ENCODE measurements at places on chromosomes 4 and X. TPM values are rescaled to one million over a fixed set of nuclear protein-coding genes. Genes with fewer than 3 reads are reported as not detected.

- no peak for DNase-seq
These were observed 60.5 kb downstream of the SEC24D start for GRCh38 chr4:118775405-118775804.

DNA sequence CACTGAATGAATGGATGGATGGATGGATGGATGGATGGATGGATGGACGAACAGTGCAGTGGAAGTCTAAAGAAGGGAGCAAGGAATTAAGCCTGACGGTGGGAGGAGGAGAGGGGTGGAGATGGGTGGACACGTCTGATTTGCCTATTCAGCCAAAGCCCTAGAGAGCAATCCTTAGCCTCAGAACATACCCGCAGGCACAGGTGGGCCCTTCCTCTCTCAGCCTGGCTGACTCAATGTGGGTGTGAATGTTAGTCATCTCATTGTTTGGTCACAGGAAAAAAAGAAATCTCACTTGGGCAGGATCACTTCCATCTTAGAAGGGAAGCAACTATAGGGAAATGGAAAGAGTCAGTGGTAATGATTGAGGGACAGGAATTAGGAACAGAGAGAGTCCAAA, 165.9 kb downstream of the PJA1 start:
- no peak for DNase-seq

DNA sequence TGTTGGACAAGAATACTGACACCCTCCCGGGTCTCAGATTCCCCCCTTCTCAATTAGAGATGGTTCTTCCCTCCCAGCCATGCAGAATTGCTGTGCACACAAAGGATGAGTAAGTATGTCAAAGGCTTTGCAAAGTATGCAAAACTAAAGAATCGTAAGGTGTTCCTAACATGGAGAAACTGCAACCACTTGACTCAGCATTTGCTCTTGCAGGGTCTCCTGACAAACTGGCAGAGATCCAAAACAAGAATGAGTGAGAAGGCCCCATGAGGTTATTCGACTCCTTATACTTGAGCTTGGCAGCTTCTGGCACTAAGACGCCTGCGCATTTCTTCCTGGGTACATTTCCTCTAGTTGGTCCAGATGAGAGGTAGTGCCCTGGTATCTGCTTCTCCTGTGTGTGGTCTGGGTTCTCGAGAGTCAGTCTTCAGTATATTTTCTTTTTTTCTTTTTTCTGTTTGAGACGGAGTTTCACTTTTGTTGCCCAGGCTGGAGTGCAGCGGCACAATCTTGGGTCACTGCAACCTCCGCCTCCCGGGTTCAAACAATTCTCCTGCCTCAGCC, 8.2 kb downstream of the FAM184B start:
- no peak for DNase-seq

DNA sequence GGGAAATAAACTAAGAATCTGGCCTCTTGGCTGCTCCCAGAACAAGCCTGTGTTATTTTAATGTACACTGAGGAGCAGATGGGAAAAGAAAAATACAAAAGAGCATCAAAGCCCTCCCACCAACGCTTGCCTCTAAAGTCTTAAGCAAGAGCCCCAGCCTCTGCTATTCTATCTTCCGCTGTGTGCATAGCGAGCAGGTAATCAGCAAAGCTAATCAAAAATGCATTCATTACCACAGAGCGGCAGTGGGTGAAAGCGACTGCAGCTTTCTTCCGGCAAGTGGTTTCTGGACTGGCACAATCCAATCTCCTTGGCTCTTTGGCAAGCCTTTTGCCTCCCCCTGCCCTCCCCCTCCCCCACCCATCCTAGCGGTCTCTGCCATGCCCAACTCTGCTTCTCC, 13.5 kb upstream of the GRIA3 start:
- DNase-seq: no peak

DNA sequence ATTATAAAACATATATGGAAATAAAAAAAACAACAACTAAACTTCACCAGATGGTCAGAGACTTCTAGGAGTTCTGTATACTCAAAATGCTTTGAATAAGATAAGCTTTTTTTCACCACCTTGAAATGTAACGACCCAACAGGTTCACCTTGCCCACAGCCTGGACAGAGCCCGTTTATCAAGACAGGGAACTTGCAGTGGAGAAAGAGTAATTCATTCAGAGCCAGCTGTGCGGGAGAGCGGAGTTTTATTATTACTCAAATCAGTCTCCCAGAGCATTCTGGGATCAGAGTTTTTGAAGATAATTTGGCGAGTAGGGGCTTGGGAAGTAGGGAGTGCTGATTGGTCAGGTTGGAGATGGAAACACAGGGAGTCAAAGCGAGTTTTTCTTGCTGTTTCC, 38.5 kb downstream of the AGA start:
- DNase-seq: no peak

DNA sequence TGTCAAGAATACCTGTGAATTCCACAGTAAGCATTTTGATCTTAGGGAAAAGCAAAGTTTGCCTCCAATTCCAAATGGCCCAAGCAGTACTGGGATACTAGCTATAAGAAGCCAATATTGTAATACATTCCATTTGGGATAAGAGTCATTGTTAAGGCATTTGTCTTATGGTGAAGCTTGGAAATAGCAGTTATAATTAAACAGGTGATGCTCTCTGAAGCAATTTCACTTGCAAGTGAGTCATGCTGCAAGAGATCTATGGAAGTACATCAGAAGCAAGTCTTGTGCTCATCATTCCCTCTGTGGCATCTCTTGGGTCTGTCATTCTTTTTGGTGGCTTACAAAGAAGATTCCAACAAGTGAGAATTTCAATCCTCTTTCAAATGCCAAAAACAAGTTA, 386.4 kb upstream of the RPS6KA3 start:
- DNase-seq: no peak

DNA sequence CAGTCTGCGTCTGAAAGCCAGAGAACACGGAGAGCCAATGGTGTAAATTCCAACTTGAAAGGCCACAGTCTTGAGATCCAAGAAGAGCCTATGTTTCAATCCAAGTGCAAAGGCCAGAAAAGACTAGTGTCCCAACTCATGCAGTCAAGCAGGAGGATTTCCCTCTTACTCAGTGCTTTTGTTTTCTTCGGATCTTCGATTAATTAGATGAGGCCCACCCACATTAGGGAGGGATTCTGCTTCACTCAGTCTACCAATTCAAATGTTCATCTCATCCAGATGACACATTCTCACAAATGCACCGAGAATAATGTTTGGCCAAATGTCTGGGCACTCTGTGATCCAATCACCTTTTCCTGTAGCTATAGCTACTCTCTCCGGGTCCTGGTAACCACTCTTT, 91.5 kb upstream of the S100G start:
- no peak for DNase-seq

GRCh38 chr4:173195109-173195508, 26.5 kb downstream of the GALNT7 start:
- no peak for DNase-seq

DNA sequence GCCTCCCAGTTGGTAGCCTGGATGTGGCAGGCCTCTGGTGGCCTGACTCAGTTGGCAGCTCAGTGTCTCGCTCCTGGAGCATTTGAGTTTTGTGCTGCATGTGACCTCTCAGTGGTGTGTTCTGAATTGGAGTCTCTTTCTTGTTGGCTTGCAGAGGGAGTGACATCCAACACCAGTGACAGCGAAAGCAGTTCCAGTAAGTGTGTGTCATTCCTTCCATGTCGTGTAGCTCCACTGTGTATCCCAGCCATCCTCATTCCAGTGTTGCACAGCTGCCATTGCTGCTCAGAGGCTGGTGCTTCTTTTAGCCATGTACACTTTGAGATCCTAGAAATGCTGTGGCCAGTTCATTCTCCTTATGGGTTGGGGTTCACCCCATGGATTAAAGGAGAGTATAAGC, 52.4 kb downstream of the DLG3 start:
- DNase-seq: no peak

DNA sequence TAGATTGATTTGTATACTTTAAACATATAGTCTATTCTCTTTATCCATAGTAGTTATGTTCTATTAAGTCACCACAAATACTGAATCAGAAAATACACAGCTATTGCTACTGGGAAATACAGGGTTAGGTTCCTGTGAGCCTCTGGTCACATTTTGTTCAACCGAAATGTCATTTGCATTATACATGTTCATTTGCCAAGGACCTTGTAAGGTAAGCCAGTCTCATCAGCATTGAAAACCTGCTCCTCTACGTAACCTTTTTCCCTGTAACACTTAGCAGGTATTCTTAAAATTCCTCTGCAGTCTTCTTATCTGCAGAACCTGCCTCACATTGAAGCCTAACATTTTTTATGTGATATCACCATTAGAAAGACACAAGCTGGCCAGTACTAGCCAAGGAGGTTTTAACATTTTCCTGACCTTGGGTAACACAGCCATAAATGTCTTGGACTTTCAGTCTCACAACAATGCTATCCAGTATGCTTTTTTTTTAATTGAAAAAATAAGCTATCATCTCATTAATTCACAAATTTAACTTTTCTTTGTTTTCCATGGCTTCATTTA, 765.7 kb upstream of the IGFBP7 start:
- DNase-seq: no peak

DNA sequence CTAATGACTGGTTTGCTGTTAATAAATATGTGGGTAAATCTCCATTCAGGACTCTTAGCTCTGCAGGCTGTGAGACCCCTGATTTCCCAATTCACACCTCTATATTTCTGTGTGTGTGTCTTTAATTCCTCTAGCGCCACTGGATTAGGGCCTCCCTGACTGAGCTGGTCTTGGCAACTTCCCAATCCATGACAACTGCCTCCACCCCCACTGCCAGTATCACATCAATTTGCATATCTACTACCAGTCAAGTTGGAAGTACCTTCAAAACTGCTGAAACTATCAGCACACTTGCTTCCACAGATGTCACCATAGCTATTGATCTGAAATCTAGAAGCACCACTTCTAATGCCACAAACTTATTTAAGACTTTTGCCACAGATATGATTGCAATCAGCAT, 27.6 kb downstream of the OPRPN start:
- no peak for DNase-seq

DNA sequence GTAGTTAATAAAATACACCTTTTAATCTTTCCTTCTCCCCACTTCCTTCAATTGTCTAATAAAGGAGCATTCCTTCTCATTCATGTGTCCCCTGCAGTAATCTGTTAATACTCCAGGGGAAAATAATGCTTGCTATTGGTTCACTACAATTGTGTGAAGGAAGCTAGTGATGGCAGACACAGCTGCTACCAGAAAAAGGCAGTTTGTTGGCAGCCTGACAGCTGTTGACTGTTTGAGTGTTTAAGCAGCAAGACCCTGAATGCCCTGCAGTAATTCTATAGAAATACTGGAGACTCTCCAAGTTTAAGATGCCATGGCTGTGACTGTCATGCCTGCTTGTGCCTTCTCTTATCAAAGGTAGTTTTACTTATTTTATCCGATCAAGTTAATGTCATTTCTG, 359.5 kb downstream of the C4orf33 start:
- no peak for DNase-seq

DNA sequence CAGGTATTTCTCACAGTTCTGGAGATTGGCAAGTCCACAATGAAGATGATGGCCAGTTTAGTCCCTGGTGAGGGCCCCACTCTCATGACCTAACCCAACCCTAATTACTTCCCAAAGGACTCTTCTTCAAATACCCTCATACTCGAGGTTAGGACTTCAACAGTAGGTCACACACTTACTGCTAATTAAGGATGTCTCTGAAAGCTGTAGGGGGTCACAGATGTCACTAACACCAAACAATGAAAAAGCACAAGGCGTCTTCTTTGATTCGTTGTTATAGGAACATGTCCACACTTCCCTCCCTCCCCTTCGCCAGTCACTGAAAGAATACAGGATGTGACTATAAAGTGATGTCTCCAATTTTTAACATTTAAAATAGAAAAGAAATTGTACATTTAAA, 309.7 kb downstream of the PACRGL start:
- no peak for DNase-seq

GRCh38 chr4:159552979-159553768, 450.3 kb downstream of the RAPGEF2 start:
- no peak for DNase-seq

GRCh38 chr4:146338512-146338911, 124.2 kb downstream of the REELD1 start:
- no peak for DNase-seq

- DNase-seq: no peak
These were observed 112.2 kb downstream of the BCOR start for GRCh38 chrX:39985551-39985950.

- DNase-seq: no peak
These were observed 18.3 kb downstream of the STIM2 start for GRCh38 chr4:26878794-26879391.

DNA sequence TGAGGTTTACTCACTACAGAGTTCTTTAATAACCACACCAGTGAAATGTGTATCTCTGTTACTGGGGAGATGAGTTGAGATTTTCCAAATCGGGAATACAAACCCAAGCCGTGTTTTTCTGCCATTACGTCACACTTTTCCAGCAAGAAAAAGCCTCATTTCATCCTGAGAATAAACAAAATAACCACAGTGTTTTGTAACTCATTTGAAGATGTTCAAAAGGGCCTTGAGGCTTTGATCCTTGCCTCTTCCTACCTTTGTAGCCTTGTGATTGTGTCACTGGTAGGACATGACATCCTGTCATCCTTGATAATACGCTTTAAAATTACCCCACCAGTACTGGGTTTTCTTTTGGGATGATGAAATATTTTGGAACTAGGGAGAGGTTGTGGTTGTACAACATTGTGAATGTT, 2.9 kb downstream of the USP11 start:
- no peak for DNase-seq

- no peak for DNase-seq
These were observed 60.0 kb upstream of the RAPGEF2 start for GRCh38 chr4:159042868-159043267.

DNA sequence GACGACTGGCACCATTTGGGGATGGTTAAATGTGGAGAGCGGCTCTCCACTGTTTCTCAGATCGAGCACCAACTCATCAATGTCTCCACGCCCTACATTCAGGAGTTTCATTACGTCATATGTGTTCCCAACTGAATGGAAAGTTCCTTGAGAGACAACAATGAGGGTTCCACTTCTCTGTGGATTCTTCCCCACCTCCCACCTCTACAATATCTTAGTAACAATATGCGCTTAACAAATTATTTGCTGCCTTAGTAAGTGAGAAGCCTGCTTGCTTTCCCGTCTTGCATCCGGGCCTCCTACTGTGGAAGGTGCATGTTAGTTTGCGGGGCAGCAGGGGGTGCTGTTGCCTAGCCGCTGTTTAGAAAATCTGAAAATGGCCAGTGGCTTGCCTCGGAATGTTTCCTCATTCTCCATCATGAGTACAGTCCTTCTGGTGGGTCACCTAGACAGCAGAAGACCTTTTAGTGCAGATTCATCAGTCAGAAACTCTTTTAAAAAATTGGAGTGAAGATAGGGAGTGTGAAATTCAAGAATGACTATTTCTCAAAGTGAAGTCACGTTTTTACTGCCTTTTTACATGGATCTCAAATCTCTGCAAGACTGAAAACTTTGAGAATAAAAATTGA, 55.7 kb downstream of the PHOX2B start:
- peak; percentile 45 for DNase-seq

- no peak for DNase-seq
These were observed 344.5 kb downstream of the BMPR1B start for GRCh38 chr4:95102162-95102790.

- no peak for DNase-seq
These were observed 69.0 kb upstream of the IQCM start for GRCh38 chr4:149884529-149885181.

Gene SYTL5
- total RNA-seq: 0.17 TPM

Gene NDST4
- 0.06 TPM for total RNA-seq

Gene MAGEB10
- total RNA-seq: not detected

Gene MAGEC2
- not detected for total RNA-seq

Gene OTUD6A
- total RNA-seq: not detected

Gene DIPK2B
- not detected for total RNA-seq

Gene IGFBP7
- total RNA-seq: 4.3 TPM

Gene ATP1B4
- total RNA-seq: not detected

Gene RGS12
- total RNA-seq: 7.9 TPM

Gene MAOB
- not detected for total RNA-seq

Gene SCRG1
- not detected for total RNA-seq

Gene CCDC149
- 2.0 TPM for total RNA-seq

Gene DDX60
- total RNA-seq: 5.3 TPM

Data from NCI-H460 (cell line).